ENCODE measurements at places on chromosomes 6 and 20.
A peak's percentile ranks its signal among the peaks of the same experiment; 100 is the strongest.

DNA sequence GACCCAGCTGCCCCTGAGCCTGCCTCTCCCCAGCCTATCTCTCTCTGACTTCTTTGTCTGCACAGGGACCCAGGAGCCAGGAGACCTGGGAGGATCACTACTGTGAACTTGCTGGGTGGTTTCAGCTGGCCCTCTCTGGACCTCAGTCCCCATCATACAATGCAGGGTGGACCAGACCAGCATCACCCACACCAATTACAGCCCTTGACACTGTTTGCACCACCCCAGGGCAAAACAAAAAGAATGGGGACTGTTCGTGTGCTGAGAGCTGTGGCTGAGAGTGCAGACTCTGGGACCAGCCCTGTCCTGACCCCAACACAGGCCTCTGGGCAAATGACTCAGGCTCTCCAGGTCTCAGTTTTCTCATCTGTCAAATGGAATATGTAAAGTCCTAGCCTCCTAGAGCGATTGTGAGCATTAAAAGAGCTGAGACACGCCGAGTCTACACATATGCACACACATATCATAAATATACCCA lies 25.4 kb downstream of the PTGIS start:
- no peak for DNase-seq

DNA sequence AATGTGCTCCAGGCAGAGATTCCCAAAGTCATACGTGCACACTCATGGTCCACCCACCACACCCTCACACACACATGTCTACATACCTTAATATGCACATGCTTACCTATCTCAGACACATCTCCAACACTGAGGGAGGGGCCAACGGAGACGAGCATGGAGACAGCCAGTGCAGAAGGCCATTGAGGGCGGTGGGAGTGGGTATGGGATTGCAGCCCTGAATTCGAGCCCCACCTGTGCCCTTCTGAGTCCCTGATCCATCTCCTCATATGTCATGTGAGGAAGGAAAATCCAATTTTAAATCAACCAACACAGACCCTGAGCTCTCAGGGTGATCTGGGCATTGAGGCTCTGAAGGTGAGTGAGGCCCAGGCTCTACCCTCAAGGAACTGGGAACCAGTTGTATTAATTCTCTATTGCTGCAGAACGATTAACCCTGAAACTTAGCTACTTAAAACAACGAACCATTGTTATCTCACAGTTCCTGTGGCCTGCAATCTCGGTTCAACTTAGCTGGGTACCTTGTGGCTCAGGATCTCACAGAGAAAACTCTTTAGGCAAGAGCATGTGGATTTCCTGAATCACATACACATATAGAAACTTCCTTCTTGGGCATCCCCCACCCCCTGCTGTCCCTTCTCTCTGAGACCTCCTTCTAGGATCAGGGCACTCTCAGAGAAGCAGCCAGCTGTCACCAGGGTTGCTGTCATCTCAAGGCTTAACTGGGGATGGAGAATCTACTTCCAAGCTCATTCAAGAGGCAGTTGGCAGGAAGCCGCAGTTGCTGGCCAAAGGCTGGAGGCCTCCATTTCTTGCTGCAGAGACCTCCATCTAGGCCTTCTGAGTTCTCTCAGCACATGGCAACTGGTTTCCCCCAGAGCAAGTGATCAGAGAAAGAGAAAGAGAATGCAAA lies 28.3 kb downstream of the GLP1R start:
- DNase-seq: no peak

DNA sequence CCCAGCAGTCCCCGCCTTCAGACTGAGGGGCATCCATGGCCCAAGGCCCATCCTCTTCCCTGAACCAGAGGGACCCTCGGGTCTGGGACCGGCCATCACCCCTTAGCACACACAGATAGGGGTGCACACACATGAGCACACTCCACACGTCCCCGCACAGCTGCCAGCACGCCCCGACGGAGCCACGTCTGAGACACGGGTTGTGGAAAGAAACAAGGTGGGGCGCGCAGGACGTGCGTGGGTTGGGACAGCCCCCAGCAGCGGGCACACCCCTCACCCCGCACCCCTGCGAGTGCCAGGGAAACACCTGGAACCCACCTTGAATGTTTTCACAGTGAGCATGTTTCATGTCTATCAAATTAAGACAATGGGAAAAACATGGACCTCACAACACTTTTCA lies 6.4 kb downstream of the GATA5 start:
- no peak for DNase-seq

DNA sequence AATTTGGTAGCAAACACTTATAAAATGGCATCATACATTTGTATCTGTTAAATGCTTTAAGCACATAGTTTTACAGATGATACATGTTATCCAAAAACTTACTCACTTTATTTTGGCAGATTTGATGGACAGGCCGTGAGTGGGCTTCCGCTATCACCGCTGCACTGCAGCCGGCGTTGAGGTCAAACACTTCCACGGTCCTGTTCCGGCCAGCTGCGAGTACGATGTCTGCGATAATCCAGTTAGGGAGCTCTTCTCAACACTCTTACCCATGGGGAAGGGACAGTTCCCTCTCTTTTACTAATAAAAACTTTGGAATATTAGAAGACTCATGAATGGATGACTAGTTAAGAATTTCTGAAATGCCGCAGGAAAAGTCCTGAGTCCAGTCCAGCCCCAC lies 69.0 kb downstream of the WDR27 start:
- DNase-seq: no peak

- no peak for DNase-seq
Measured at GRCh38 chr20:32642257-32643046, 31.3 kb downstream of the C20orf203 start.

- DNase-seq: no peak
Measured at GRCh38 chr6:157236040-157236725, 87.1 kb downstream of the TMEM242 start.

DNA sequence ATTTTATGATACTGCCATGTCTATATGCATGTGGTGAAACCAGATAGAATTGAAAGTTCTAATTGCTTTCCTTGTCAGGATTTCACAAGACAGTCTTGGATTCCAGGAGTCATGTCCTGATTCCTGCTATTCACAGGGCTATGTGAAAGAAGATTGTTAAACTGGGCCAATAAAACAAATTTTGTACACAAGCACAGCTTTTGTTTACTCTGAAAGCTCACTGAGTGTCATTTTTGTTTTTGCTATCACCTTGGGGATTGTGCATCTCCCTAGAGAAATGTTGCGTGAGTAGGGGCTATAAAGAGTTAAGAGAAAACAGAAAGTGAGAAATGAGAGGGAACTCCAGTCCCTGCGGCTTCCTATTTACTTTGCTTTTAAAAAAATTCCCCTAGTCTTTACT lies 627.5 kb downstream of the PKHD1 start:
- DNase-seq: no peak

DNA sequence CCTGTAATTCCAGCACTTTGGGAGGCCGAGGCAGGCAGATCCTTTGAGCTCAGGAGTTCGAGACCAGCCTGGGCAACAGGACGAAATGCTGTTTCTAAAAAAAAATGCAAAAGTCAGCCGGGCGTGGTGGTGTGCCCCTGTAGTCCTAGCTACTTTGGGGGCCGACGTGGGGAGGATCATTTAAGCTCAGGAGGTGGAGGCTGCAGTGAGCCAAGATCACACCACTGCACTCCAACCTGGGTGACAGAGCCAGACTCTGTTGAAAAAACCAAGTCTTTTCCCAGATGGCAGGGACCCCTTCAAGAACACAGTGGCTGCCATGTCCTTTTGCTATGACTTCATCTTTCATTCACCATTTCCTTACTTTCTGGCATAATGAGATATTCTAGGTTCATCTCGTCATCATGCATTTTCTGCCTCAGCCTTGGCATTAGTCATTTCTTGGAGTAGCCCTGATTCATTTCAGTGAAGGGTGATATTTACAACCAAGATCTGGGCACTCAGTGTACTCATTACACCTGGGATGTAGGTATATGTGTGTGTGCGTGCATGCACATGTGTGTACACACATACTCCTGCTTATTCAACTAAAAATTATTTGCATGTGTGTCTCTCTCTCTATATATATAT lies 61.4 kb upstream of the TOX2 start:
- no peak for DNase-seq

- no peak for DNase-seq
Measured at GRCh38 chr6:40881501-40881900, 157.5 kb downstream of the UNC5CL start.

GRCh38 chr20:59087829-59088433 lies 45.3 kb upstream of the PRELID3B start:
- peak; percentile 40 for DNase-seq

DNA sequence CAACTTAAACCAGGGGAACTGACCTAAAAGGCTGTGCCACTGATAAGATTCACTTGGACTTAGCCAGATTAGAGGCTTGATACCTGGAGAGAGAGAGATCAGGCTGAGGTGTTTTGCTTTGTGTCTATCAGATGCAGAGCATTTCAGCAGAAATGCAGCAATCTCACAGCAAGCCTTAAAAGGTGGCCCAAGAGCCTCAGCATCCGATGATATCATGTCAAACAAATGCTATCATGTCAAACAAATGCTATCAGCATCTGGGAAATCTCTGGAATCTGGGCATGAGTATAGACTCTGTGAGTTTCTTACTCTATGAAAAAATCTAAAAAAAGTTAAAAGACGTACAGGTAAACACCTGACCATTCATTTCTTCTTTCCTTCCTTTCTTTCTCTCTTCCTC lies 718.9 kb downstream of the EYS start:
- DNase-seq: no peak

DNA sequence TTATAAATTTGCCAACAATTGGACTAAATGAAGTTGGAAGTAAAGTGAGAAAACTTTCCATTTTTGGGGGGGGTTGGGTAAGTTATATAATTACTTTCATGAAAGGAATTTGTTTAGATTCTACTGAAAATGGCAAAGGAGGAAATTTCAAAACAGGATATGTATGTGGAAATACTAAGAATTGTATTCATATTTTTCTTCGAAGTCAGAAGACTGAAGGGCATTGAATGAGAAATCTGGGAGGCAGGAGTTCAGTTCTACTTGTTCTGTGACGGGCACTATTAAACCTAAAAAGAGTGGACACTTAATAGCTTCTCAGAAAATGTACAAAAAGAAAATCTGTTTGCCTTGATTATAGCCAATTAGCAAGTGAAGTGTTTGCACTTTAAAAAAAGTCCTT lies 114.7 kb downstream of the PRIM2 start:
- peak; percentile 82 for DNase-seq

DNA sequence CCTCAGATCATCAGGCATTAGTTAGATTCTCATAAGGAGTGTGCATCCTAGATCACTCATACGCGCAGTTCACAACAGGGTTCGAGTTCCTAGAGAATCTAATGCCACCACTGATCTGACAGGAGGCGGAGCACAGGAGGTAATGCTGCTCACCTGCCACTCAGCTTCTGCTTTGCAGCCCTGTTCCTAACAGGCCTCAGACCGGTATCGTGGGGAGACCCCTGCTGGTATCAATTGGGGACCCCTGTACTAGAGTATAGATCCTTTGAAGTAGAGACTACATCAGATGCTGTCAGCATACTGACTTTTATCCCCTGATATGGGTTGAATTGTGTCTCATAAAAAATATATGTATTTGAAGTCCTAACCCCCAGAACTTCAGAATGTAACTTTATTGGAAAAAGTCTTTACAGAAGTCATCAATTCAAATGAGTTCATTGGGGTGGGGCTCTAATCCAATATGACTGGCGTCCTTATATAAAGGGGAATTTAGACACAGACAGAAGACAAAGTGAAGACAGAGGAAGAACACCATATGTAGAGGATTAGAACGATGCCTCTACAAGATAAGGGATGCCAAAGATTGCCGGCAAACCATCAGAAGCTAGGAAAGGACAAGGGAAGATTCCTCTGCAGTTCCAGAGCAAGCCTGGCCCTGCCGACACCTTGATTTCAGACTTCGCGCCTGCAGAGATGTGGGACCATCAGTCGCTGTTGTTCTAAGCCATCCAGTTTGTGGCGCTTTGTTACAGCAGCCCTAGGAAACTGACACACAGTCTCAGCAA lies 104.4 kb upstream of the BTBD3 start:
- DNase-seq: no peak

DNA sequence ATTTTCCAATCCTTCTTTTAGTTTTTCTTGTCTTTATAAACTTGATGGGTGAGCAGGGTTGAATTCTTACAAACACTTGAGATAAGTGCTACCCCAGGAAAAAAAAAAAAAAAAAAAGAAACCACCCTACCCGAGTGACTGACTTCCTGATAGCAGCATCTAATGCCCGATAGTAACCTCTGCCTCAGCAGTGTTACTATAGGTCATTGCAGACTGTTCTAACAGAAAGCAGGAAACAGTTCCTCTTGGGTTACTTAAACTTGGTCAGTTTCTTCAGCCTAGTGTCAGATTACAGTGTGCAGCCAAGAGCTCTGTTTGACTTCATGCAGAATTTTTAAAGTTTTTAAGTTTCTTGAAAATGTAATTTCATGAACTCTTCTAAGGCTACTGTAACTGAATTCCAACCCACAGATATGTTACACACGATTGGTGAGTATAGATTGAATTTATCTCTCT lies 2.1 kb downstream of the MYLIP start:
- DNase-seq: peak; percentile 88

DNA sequence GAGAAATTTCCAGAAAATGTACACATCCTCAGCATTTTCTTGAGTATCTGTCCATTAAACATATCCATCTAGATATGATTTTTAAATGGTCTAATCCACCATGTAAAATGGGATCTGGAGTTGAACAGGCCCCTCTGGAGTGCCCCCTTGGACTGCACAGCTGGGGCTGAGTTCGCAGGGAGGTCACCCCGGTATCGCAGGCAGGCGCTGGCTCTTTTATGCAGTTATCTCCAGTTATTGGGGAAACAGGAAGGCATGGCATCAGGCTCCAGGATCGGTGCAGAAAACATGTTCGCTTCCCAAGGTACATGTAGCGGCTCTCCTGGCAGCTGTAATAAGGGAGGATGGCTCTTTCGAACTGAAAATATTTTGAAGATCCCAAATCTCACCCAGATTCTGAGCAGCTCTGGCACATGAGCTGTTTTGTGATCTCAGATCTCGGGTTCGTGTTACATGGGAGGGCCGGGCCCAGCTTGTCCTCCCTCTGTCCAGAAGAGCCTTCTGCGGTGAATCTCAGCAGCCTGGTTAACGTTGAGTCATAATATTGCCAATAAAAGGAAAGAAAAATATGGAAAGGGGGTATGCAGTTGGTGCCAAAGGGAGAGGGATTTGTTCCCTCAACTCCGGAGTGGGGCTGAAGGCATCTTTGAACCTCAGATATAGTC lies 167.7 kb downstream of the EYA2 start:
- peak; percentile 7 for DNase-seq

GRCh38 chr6:102717737-102718456 lies 1324.4 kb downstream of the GRIK2 start:
- DNase-seq: no peak

GRCh38 chr6:3527651-3527977 lies 70.8 kb upstream of the SLC22A23 start:
- no peak for DNase-seq

DNA sequence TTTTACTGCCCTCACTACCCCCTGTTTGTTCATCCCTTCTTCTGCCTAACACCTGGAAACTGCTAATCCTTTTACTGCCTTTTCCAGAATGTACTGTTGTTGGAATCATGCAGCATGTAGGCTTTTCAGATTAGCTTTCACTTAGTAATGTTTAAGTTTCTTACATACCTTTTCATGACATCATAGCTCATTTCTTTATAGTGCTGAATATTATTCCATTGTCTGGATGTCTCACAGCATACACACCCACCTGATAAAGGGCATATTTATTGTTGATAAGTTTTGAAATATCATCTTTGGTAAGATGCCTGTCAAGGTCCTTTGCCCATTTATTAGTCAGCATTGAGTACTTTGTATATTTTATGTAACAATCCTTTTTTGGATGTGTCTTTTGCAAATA lies 588.2 kb upstream of the NRSN1 start:
- no peak for DNase-seq
